ENCODE measurements at places on chromosomes 7 and 10.

- no peak for DNase-seq
Measured at GRCh38 chr10:110498982-110499795, 1.5 kb downstream of the DUSP5 start.

GRCh38 chr10:93274419-93274818, 200.7 kb downstream of the CYP26A1 start:
- no peak for DNase-seq

GRCh38 chr7:29612596-29612995, 49.0 kb downstream of the PRR15 start:
- DNase-seq = no peak

GRCh38 chr10:9621216-9621615, 1396.5 kb upstream of the CELF2 start:
- DNase-seq = no peak

GRCh38 chr10:102202386-102202785, 23.7 kb upstream of the ELOVL3 start:
- no peak for DNase-seq

DNA sequence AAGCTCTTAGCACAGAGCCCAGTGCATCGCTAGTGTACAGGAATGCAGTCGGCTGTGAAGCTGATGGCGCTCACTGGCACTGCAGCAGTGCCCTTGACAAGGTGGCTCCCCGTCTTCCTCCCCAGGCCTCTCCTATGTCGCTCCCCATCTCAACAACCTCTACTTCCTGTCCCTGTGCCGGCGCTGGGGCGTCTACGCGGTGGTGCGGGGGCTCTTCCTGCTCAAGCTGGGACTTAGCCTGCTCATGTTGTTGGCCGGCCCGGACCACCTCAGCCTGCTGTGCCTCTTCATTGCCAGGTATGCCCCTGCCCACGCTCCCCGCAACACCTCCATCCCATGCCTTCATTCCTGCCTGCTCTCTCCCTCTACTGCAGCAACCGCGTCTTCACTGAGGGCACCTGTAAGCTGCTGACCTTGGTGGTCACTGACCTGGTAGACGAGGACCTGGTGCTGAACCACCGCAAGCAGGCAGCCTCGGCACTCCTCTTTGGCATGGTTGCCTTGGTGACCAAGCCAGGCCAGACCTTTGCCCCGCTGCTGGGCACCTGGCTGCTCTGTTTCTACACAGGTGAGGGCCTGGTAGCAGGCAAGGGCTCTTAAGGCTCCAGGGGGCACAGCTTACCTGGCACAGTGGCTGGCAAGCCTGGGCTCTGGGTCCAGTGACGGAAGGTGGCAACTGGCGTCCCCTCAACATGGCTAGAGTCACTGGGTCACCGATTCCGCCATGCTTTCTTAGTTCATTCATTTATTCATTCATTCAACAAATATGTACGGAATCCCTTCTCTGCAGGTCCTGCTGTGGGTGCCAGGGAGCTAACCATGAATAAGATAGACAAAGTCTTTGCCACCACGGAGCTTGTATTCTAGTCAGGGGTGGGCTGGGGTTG, 22.3 kb upstream of the C10orf95 start:
- DNase-seq = no peak

GRCh38 chr10:88374392-88375175, 208.5 kb downstream of the RNLS start:
- no peak for DNase-seq

DNA sequence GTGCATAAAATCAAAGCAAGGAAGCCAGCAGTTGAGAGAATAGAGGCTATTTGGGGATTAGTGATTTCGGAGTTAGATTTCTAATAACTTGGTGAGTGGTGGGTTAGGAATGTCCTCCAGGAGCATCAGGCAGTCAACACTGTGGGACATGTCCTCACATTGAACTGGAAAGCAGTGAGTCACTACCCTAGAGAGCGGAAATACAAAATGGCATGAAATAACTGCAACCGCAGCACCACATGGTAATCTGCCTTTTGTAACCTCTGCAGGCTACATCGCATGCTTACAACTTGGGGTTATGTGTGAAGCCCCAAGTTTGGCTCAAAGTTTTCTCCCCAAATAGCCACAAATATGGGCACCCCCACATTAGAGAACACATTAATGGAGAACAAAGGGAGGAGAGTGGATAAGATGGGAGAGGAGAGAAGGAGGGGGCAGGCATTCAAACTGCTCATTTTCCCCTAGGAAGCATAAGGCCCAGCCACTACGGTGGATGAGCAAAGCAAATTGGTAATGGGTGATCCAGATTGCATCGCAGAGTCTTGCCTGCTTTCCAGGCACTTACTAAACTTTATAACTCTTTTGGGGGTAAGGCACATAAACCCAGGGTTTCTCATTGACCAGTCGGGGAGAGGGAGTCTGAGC, 22.0 kb upstream of the SLF2 start:
- DNase-seq = no peak

DNA sequence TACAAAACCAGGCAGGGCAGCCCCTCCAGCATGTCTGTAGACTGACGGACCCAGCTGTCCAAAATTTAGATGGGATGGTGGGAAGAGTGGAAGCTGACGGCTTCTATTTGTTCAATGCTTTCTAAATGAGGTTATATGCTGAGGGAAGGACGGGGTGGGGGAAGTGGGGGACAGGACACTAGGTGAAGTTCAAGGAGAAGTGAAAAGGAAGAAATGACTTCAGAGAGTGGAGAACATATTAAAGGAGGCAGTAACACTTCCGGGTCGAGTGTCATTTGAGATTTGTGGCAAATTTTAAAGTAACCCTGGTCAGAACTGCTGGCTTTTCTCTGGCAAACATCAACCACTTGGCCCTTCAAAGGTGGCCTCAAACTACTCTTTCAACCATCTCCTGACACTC, 9.4 kb downstream of the PIP4K2A start:
- DNase-seq = no peak

- DNase-seq = no peak
Measured at GRCh38 chr7:77788327-77788902, 9.8 kb downstream of the TMEM60 start.

DNA sequence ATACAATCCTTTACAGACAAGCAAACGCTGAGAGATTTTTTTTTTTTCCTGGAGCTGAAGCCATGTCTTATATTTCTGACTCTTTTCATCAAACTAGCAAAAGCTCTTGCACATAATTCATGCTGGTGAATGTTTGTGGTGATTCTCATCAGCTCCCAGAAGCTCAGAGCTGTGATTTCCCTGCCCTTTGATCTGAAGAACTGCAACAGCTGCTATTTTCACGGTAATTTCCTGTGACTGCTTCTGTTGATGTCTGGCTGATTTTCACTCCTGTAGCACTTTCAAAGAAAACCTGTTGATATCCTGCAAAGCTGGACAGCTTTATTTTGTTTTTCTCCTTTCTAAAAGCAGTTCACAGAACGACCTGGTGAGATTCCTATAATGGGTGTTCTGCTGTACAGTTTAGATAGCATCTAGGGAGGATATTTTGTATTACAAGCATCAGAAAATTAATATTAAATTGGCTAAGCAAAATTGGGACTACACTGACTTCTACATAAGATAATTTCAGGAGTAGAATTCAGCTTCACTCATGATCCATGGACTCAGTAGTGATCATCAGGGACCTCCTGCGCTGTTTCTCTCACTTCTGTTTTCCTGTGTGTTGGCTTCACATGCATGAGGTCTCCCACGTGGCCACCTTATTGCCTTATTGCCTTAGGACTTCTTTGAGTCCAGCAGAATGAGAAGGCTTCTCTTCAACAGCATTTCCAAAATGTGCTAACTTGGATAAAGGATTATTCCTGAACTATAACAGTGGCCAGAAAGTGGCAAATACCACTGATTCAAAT, 1111.6 kb upstream of the SORCS1 start:
- no peak for DNase-seq

DNA sequence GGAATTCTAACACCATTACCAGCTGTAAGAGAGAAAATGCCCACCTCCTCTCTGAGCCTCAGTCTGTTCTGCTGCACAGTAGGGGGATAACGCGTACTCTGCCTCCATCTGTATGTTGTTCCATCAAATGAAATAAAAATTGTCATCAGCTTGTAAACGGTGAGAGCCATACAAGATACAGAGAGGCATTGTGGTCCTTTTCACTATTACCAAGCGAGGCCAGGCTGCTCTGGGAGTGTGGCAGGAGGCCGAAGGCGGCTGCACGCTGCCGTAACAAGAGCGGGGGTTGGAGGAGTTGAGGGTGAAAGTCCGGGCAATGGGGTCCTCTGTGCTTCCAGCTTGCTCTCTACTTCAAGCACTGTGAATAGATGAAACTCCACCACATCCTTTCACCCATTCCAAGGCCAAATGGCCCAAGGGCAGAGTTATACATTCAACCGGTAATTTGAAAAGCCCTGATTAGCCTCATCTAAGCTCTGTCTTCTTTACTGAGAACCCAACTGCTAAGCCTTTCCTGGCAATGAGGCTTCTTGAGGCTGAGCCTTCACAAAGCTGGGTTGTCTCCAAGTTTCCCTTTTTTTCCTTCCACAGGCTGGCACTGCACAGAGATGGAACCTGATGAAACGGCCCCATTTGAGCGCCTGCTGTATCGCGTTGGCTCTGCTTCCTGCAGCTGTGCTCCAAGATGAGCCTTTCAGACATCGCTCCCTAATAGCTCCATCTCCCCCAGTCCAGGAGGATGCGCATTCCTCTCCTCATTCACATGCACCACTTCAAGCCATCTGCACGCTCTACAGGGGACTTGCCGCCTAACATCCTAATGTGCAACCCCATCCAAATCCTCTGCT, 47.2 kb downstream of the PYROXD2 start:
- DNase-seq = no peak

DNA sequence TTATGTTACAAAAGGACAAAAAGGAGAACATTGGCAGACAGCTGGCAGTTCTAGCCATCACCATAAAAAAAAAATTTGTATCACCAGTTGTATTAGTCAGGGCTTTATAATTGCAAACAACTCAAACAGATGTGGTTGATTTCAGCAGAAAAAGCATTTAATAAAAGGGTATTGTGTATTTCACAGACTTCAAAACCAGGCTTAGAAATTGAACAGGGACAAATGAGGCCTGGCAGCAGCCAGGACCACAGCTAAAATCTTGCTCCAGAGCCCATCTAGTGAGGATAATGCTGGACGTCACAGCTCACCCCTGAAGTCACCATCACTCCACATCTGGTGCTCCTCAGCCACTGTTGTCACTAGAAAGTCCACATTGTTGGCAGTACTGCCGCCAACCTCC, 52.9 kb upstream of the CALD1 start:
- DNase-seq = no peak

DNA sequence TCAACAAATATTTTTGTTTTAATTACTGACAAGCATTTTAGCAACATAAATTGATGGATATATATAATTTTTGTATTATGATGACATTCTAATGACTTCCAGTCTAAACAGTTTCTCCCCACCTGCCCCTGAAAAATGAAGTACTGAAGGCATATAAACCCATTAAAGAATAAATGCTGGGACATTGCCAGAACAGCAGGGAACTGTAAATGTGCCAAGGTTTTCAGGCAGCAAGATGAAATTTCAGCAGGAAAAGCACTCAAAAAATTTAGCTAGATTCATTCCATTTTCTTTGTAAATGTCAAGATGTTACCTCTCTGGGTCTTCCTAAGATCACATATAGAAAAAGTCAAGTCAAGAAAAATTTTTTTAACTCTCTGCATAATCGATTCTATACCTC, 11.0 kb upstream of the TLL2 start:
- DNase-seq = no peak

DNA sequence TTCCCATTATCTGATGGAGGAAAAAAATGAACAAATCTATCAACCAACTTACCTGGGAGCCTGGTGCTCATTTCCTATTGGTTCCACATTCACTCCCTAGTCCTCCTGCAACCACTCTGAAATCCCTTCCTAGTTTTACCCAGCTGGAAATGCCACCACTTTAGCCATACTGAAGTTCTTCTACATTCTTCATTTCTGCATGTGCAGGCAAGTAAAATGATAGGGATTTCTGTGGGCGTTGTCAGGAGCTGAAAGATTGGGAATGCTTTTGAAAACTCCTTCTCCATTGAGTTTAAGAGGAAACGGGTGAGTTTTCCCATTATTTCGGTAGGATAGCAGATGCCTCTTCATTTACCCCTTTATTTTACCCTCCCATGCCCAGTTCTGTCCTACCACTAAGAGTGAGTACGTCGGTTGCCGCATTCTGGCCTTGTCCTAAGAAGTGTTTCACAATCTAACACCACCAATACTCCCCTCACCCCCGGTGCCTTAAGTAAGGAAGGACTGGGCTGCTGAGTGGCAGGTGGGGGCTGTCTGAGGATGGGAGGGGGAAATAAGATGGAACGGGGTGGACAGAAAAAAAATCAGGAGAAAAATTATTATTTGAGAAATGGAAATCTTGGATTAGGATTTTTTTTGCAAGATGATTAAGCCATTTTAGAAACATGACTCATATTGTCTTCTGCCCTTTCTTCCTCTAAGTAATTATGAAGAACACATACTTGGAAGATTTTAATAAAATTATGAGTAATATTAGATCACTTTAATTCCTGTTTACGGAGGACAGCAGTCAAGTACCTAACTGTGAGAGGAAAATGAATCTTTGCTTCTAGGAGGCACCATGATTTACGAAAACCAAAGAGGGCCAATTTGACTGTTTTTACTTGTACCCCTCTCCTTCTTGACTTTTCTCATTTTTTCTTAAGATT, 13.2 kb upstream of the TAS2R60 start:
- DNase-seq = no peak

DNA sequence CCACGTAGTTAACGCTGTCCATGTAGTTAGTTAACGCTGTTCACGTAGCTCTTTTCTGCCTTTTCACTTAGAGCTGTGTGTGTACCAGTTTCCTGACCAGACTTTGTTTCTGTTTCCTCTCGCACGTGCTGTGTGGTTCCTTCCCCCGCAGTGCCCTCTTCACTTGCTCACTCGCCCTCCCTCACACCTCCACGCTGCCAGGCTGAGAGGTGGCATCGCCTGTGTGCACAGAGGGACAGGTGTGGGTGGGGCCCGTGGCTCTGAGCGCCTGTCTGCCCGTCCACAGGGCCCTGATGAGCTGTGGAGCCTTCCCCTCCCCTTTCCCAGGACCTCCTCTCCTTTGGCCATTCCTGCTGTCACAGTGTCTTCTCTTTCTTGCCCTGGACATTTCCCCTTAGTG, 30.6 kb downstream of the WDR37 start:
- no peak for DNase-seq

GRCh38 chr10:12341526-12341925, 7.8 kb upstream of the CAMK1D start:
- no peak for DNase-seq

- no peak for DNase-seq
Measured at GRCh38 chr7:111009526-111010040, 81.3 kb upstream of the LRRN3 start.

Data from stimulated activated CD8-positive, alpha-beta memory T cell treated with anti-CD3 and anti-CD28 coated beads, Interleukin-7, amount 100 ng/mL, for 24 hours (primary cell).